ENCODE measurements at places on chromosomes 2 and 18.
A peak's percentile ranks its signal among the peaks of the same experiment; 100 is the strongest.

DNA sequence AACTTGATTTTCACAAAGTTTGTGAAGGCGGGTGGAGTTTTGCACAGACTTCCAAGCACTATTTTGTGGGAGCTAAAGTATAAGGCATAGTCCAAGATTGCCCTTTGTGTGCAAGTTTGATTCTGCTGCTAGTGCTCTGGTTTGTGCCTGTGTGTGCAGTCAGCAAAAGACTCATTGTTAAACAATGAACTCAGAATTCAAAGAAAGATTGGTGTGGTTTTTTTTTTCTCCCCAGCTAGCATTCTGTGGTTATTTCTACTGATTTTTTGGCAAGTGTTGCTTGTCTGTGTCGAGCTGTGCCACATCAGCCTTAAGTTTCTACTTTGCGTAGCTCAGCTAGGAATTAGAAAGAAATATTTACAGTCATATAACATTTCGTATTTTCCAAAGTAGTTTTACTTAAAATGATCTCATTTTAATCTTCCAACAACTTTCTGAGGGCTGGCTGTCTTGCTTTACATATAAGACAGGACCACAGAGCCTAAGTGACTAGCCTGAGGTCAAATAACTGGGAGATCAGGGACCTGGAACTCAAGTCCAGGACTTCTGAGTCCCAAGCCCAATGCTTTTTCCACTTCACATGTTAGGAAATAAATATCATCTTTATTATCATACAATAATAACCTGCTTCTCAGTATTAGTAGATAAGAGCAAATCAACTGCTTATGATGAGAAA is 69.8 kb downstream of the BABAM2 start:
- DNase-seq: no peak

GRCh38 chr18:7661207-7661606 is 94.1 kb downstream of the PTPRM start:
- no peak for DNase-seq

DNA sequence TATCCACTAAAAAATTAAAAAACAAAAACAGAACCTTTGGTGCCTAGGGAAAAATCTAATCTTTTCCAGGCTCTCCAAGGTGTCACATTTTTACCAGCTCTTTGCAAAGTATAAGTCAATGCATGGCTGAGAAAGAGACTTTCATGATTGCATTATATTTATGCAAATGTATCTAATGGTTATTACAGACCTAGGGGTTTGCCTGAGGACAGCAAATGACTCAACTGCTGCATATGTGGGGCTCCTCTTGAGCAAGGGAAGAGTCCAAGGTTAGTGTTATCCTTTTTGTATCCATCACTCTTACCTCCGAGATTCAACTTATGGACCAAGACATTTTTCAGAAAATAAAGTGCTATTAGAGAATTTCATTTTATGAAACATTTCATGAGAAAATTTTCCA is 33.9 kb upstream of the RMP24 start:
- DNase-seq: no peak

- no peak for DNase-seq
Observed at GRCh38 chr2:143545949-143546255, 416.7 kb downstream of the ARHGAP15 start.

DNA sequence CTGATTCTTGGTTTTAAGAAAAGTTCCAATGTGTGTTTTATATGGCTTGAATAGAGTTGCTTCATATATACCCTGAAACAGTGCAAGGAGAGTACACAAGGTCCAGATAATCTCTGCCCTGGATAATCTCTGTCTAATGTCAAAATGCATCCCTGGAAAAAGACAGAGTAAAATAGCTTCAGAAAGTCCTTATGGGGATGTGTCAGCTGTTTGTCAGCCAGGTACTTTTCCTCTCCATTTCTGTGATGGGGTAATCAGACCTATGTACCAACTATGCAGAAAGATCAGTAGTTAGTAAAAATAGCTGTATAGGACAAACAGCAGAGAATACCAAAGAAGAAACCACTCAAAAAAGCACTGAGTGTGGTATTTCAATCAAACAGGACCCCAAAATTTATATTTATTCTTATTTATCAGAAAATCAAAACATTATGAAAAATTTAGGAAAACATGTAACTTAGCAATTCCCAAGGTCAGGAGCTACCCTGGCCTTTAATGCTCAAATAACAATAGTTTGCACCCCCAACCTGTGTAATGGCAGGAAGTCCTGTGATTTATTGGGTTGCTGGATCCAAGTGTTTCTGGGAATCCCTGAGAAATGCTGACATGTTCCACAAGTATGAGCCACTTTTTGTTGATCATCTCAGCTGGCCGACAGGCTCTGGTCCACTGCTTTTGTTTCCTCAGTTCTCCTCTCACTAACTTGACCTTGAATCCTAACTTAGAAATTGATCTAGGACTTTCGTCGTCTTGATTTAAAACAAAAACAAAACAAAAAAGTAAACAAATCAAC is 69.6 kb downstream of the MDH1 start:
- no peak for DNase-seq

- no peak for DNase-seq
Observed at GRCh38 chr2:127423880-127424279, 5.7 kb downstream of the PROC start.

DNA sequence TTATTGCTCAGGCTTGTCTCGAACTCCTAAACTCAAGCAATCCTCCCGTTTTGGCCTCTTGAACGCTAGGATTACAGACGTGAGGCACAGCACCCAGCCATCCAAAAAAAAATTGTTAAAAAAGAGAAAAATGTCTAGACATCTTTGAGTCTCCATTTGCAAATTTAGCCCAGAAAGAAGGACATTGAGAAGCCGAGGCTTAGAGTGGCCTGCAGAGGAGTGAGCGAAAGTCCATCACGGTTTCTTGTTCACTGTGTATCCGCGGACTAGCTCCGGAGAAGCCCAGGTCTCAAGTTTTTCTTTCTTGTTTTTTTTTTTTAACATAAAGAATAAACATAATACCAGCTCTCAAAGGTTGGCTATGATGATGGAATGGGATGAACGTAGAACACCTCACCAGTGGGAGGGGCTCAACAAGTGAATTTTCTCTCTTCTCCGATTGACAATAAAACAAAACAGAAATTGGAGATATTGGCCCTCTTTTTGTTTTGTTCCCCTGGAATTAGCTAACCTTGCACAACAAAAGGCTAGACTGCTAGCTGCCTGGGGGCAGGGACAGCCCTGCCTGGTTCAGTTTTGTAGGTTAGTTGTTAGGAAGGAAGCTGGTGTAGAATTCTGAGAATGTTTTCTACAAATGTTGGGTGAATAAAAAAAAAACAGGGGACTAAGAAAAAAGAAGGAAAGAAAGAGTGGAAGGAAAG is 163.4 kb downstream of the MYCN start:
- no peak for DNase-seq

- DNase-seq: peak; percentile 75
Observed at GRCh38 chr2:20186078-20186854, 38.7 kb downstream of the SDC1 start.

- DNase-seq: peak; percentile 73
Observed at GRCh38 chr2:74834792-74835755, 1.1 kb downstream of the HK2 start.

GRCh38 chr2:16584824-16585540 is 80.7 kb downstream of the CYRIA start:
- no peak for DNase-seq

GRCh38 chr2:241935774-241936173 is 66.2 kb downstream of the RTP5 start:
- no peak for DNase-seq

GRCh38 chr2:2026252-2026831 is 282.0 kb upstream of the PXDN start:
- DNase-seq: no peak

GRCh38 chr2:172234716-172235691 is 132.3 kb upstream of the DLX2 start:
- DNase-seq: no peak

DNA sequence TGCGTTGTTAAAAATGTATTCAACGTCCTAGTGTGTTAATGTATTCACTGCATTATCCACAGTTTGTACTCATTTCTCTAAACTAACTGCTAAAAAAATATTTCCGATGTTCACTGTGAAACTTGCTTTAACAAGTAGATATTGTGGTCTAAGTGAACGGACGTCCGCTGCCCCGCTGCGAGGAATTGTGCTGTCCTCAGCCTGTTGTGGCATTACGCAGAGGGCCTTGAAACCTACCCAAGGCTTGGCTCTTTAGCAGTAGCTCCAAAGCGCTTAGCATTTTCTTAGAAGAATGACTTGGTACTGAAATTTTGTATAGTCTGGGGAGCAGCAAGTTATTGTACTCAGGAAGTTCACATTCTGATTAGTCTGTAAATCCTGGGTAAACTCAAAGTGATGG is 136.5 kb upstream of the SP5 start:
- DNase-seq: no peak

DNA sequence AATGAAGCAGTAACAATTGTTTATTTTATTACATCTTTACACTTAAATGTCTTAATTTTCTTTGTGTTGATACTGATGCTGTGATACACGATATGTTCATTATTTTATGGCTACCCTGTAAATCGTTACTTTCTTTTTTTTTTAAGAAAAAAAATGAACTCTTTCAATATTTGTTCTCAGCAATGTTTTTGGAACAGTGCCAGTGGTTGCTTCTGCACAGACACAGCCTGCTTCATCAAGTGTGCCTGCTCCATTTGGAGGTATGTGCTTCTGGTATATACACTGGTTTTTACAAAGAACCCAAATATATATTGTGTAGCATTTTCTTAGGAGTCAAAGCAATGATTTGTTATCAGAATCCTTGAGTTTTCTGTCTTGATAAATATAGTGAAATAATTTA is 62.2 kb upstream of the SCYGR2 start:
- no peak for DNase-seq

- no peak for DNase-seq
Observed at GRCh38 chr2:8819194-8819593, 18.2 kb downstream of the KIDINS220 start.

DNA sequence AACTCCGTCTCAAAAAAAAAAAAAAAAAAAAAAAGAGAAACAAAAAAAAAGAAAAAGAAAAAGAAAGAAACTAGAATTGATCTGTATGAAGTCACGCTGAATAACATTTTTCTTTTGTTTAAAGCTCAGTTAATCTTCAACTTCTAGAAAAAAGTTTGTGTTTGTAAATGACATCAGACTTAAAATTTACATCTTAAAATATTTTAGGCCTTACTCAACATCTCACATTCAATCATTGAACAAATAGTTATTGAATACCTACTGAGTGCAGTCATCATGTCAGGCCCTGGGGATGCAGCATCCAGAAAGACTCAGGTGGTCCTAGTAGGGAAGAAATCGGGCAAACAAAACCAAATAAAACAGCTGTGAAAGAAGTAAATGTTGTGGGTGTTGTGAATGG is 292.3 kb upstream of the FANCL start:
- no peak for DNase-seq

GRCh38 chr2:130251535-130251872 is 53.3 kb upstream of the TUBA3E start:
- DNase-seq: no peak

- no peak for DNase-seq
Observed at GRCh38 chr2:120368086-120368485, 22.1 kb downstream of the INHBB start.

DNA sequence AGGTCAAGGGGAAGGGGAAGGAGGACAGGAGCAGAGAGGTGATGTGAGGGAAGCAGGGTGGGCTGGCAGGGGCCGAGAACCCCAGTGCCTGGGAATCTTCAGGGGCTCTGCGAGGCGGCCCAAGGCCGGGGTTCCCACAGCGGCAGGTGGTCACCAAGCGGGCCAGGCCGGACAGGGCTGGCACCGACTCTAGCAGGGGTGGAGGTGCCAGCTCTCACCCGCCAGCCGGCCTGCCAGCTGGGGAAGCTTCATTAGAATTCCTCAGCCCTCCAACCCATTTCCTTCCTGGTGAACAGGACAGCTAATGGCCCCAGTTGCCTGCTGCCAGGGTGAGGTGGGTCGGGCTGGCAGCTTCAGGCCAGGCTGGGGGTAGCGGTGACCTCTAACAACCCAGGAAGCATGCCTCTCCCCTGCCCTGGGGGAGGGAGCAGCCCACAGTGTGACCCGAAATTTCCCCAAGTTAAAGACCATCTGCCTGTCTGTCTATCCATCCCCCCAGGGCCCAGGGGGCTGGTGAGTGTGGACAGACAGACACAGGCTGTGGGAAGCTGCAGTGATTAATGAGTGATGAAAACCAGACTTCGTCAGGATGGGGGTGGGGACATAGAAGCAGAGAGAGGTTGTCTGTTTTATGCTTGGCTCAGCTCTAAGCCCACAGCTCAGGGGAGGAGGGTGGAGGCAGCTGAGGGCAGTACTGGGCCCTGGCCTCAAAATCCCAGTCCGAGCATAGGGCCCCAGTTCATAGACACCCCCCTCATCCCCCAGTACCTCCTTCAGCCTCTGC is 144.1 kb downstream of the ZFP36L2 start:
- DNase-seq: no peak

DNA sequence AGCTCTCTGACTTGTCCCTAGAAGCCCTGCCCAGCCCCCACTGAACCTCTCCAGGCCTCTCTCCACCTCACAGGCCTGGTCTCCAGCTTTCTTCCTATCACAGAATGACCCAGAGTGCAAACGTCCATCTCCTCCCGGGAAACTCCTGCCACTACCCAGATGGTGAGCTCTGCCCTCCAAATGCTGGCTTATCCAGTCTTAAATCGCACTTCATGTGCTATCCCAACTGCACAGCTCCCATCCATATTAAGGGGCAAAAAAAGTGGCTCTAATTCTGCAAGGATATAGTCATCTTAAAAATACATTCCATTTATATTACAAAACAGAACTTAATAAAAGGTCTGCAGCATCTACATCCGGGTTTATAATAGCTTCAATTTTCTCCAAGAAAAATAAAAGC is 70.8 kb upstream of the CDC42EP3 start:
- no peak for DNase-seq

- DNase-seq: no peak
Observed at GRCh38 chr2:120423167-120423943, 77.4 kb downstream of the INHBB start.

DNA sequence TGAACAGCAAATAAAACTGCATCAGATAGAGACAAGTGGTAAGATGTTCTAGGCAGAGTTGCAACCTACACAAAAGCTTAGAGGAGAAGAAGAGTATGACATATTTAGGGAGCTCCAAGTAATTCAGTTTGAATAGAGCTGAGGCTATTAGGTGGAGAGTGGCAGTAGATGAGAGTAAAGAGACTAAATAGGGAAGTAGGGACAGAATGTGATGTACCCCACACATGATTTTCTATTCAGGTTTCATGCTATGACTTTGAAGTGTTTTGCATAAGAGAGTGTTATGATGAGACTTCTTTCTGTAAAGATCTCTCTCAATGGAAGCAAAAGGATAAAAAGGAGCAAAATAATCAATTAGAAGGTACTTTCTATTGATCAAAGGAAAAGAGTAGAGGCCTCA is 206.8 kb upstream of the ERBB4 start:
- DNase-seq: no peak

DNA sequence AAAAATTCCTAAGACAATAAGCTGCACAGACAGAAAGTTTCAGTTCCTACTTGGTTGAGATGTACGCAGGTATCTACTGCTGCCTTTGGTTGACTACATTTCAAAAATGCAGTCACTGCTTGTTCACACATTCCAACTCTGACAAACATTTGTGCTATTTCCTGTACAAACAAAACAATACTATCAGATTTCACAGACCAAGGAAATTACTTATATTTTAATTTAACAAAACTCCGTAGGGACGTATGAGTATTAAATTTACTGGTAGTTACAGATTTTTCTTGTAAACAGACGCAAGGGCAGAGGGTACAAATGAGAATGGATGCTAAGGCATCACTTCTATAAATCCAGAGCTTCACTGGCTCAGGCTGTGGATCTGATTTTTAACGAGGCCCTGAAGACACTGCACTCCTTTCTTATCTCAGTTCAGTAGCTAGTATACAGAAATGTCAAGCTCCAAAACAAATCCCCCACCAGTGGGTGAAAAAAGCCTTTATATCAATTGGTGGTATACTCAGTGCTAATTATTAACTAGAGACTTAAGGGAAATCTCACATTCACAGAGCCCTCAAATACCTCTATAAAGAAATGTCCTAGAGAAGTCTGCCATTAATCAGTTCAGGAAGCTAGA is 31.7 kb upstream of the TTC32 start:
- peak; percentile 32 for DNase-seq
